ENCODE measurements at places on chromosomes 4 and X.

DNA sequence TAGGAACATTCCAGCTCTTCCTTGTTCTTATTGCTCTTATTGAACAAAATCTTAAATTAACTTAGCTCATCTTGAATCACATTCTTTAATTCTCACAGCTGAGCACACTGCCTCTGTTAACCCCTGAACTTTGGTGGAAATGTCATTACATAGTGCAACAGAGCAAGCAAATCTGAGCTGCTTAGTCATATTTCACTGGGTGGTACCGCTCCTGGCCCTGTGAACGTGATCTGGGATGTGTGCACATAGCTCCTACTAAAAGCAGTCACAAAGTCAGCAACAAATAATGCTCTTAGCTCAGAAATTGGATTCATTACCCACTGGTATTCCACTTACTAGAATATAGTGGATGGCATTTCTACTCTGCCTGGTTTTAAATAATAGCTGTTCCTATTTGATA, 27.9 kb downstream of the ARHGEF6 start:
- no peak for DNase-seq

DNA sequence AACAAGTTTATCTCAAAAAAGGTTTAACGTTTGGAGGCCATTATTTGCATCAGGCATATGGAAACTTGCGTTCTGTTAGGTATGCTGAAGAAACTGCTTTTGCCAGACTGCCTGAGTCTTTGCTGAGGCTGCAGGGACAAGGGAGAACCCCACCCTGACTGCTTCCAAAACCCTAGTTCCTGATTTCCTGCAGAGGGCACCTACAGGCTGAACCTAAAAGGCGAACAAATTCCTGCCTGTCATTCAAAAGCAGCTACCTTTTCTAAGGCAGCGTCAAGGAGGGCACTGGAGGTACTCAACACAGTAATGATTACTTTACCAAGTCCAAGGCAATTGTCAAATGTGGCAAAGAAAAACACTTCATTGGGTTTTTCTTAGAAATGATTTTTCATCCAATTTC, 578 bp upstream of the CORIN start:
- DNase-seq: no peak

GRCh38 chr4:7466904-7467303, 32.2 kb upstream of the PSAPL1 start:
- DNase-seq: no peak

- no peak for DNase-seq
Measured at GRCh38 chrX:123263270-123263669, 79.2 kb downstream of the GRIA3 start.

GRCh38 chr4:173153445-173153844, 15.2 kb upstream of the GALNT7 start:
- DNase-seq: no peak

GRCh38 chrX:34631479-34632220, 25.4 kb downstream of the TMEM47 start:
- no peak for DNase-seq

DNA sequence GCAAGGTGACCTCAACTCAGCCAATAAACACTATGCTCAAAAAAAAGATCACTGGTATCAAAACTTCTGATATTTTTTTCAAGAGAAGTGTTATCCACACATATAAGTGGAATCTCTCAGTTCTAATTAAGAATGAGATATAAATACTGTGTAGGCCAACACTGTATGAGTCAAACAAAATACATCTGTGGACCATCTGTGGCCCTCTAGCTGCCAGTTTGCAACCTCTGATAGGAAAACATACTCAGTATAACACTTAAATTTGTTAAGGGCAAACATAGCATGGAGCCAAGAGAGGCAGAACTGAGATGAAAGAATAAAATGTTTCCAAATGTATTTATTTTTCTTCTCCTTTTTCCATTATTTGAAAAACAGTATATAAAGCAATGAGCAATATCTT, 377.3 kb downstream of the ARAP2 start:
- DNase-seq: no peak

DNA sequence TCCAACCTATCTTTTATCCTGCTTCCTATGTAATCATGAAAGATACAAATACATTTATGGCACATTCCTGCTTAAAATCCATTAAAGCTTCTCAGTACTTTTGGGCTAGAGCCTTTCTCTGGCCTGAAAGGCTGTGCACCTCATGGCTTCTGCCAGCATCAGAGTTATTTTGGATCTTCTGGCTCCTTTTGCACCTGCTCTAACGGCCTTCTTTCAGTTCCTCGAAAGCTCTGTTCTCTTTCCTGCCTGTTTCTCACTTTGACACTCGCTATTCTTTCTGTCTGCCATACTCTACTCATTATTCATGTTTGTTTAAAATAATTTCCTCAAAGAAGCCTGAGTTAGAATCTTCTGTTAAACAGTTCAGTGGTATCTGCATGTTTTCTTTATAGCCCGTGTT, 86.0 kb downstream of the LRP2BP start:
- DNase-seq: no peak

- no peak for DNase-seq
Measured at GRCh38 chr4:98524230-98524629, 134.2 kb downstream of the TSPAN5 start.

DNA sequence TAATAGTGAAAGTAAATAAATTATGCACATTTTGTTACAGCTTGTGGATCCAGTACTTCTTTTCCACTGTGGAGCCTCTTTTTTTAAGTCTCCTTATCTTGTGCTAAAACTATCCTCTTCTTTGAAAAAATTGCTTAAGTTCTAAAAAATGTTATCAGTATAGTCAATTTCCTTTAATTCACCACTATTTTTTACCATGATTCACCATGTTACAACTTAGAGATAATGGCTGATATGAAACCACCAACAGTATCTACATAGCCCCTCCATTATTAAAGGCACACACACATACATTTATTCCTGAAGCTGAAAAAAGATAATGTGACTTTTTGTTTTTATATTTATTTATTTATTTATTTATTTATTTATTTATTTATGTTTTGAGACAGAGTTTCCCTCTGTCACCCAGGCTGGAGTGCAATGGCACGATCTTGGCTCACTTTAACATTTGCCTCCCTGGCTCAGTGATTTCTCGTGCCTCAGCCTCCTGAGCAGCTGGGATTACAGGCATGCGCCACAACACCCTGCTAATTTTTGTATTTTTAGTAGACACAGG, 243.2 kb downstream of the SPOCK3 start:
- no peak for DNase-seq

DNA sequence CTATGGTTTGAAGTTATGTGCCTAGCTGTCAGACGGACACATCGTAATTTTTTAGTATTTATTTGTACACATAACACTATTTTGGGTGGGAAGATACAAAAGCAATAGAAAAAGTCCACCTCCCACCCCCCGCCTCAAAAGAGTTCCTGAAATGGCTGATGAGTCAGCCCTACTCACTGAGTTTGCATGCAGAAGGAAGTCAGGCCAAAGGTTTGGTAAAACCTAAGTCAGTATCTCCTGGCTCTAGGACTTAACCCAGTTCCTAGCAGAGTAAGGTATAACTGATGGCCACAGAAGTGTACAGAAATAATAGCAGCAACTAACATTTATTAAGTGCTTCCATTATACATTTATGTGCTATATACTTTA, 2.9 kb upstream of the KLHL2 start:
- no peak for DNase-seq

DNA sequence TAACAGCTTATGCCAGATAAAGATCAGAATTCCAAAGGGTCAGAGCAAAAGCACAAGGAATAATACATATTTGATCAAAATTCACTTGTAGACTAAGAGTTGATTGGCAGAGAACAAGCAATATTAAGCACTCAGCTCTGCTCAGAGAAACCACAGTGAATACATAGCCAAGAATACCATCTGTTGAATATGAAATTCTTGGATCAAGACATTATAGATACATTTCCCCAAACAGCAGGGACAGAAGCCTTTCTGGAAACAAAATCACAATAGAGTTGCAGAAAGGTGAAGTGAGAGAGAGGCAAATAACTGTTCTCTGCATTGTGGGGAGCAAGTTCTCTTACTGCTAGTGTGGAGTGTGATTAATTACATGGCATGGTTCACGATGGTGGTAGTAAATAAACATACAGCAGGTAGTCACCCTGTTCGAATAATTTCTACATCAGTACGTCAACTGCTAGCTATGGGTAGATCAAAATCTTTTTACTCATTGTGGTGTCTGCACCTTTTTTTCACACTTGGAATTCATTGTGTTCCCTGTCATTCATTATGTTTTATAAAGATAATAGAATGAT, 366.7 kb downstream of the PCDH7 start:
- no peak for DNase-seq

GRCh38 chrX:72394518-72395170, 88.9 kb upstream of the CITED1 start:
- DNase-seq: no peak

GRCh38 chr4:81758574-81759264, 287.0 kb upstream of the RASGEF1B start:
- no peak for DNase-seq

- no peak for DNase-seq
Measured at GRCh38 chrX:57422289-57422688, 135.8 kb downstream of the FAAH2 start.

- no peak for DNase-seq
Measured at GRCh38 chrX:50075630-50076339, 125.0 kb downstream of the AKAP4 start.

GRCh38 chrX:110145854-110146253, 142.9 kb downstream of the TMEM164 start:
- DNase-seq: no peak

DNA sequence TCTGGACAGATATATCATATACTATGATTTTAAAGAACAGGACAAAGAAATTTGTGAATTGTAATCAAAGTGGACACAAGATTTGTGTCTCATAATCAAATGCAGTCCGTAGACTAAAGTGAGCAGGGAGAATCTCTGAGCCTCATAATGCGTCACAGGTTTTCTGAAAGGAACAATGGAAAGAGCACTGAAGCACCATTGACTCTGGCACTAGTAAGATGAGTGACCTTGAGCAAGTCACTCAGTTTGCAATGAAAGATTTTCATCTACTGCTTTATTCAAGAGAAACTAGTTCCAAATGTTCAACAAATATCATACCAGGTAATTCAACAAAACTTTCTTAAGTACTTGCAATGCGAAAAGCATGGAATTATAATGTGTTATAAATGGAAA, 315.3 kb downstream of the MAPK10 start:
- DNase-seq: no peak

DNA sequence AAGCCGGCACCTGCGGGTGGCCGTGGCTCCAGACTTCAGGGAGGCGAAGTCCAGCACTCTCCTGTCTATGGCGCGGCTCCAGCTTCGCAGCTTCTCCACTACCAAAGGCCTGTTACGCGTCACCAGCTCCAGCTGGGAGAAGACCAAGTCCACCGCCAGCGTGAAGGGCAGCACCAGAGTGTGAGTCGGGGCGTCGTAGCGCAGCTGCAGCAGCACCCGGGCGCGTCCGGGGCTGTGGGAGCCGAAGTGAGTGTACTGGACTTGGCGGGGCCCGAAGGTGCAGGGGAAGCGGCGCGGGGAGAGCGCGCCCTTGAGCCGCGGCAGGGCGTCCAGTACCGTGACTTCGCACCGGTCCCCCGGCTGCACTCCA, 444 bp downstream of the FREM3 start:
- DNase-seq: no peak

GRCh38 chrX:8879750-8880149, 78.6 kb upstream of the FAM9A start:
- peak; percentile 16 for DNase-seq

GRCh38 chrX:123298026-123298425, 113.9 kb downstream of the GRIA3 start:
- DNase-seq: no peak

- no peak for DNase-seq
Measured at GRCh38 chr4:42442601-42443000, 45.3 kb downstream of the SHISA3 start.

- DNase-seq: no peak
Measured at GRCh38 chr4:108166441-108167315, 2.1 kb downstream of the LEF1 start.

DNA sequence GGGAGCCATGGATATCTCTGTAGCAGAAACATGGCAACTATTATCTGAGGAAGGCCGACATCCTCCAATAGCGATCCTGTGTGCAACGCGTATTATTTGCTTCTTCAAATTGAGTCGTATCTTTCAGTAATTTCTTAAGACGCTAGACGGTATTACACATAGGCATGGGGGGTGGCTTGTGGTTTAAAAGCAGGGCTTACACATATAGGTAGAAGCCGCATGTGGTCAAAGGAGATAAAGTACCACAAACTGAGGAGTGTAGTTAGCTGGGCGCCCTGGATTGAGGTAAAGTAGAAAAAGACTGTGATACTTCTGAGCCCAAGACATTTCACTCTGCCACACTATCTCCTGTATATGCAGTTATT, 94.6 kb downstream of the SORBS2 start:
- DNase-seq: no peak

DNA sequence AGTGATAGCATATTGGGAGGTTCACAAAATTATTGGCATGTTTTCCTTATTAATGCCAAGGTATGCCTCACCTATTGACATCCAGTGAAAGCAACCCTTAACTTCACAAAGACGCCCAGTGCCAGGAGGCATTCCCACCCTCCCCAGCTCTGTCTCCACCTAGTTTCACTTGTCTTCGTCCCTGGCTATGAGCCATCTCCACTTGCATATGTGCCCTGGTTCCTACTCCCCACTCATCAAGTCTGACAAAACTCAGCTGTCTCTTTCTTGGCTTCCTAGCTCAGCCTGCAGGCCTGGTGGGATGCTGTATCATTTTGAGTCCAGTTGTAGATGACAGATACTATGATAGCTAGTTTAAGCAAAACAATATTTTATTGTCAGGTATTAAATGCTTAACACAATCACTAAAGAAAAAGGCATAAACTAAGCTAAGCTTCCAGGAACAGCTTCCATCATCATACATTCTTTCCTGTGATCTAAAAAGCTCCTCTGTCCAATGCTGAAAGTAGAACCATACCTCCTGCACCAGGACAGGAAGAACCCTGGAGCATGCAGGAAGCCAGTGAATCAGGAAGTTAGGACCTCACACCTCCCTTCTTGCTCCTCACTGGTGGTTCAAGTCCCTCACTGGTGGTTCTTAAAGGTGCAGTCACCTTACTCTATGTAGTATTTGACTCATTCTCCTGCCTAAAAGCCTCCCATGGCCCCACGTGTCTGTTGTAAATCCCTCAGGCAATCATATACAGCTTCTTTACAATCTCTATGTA, 410.3 kb upstream of the RASGEF1B start:
- DNase-seq: no peak

DNA sequence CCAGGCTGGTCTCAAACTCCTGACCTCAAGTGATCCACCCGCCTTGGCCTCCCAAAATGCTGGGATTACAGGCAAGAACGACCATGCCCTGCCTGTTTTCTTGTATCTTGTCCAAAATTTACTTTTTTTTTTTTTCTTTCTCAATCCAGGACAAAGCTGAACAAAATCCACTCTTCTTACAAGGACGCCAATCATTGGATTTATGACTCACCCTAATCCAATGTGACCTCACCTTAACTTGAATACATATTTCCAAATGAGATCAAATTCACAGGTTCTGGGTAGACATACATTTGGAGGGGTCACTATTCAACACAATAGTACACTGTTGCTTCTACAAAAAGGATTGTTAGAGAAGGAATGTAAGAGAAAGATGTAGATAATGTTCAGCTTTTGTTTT, 18.0 kb upstream of the TSR2 start:
- no peak for DNase-seq

- no peak for DNase-seq
Measured at GRCh38 chrX:49910344-49910743, 12.1 kb upstream of the CLCN5 start.
